ENCODE measurements at places on chromosomes 12 and 14.

GRCh38 chr12:83985084-83985483 lies 927.5 kb downstream of the SLC6A15 start:
- no peak for DNase-seq

DNA sequence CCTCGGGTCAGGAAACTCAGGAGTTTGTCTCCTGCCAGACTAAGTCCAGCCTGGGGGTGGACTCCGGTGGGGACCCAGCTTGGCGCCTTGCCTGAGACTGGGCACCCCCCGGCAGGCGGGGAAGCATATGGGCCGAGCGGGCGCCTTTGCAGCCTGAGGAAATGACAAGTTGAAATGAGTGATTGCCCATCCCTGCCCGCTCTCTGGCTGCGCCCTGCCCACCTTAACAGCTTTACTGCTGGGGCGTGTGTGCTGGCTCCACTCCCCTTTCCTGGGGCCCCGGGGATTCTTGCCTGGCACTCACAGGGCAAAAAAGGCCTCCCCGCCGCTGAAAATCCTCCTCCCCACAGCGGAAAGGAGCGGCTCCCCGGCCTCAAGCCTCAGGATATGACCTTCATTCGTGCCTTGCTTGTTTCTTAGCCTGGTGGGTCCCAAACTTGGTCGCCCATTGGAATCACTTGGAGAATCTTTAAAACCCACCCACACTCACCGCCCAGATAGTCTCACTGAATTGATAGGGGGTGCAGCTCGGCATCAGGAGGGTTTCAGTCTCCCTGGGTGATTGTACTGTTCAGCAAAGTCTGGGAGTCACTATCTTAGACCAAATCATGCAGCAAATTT lies 1.5 kb downstream of the RFLNA start:
- peak; percentile 29 for DNase-seq

- peak; percentile 93 for DNase-seq
Observed at GRCh38 chr12:71947645-71948105, 9.0 kb downstream of the TPH2 start.

DNA sequence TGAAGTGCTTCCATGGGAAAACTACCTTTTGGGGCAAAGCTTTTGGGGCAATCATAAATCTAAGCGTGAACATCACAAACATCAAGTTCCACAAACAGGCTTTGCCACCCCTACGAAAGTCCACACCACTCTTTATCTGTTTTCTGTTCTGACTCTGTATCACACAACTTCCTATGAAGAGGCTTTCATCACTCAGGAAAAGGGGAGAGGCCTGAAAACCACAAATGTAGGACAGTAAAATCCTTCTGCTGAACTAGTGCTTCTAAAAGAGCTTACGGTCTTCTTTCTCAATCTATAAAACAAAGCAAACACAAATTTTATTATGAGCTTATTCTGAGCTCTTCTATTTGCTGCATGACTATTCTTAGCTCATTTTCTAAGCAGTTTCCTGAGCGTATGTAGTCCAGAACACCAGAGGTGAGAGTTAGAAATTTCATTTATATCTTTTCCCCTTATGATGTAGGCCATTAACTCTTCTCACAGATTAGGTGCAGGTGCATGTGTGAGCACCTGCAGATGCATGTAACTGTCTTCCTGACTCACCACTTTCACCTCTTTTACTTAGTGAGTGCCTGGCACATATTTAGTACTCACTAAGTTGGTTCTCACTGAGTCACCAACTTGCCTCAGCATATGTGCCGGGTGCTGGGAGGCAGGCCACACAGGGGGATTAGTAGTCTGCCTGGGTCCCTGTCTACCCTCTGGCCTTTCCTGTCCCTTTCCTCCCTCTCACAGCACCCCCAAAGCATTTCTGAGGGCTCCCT lies 32.9 kb upstream of the SYCP3 start:
- no peak for DNase-seq

DNA sequence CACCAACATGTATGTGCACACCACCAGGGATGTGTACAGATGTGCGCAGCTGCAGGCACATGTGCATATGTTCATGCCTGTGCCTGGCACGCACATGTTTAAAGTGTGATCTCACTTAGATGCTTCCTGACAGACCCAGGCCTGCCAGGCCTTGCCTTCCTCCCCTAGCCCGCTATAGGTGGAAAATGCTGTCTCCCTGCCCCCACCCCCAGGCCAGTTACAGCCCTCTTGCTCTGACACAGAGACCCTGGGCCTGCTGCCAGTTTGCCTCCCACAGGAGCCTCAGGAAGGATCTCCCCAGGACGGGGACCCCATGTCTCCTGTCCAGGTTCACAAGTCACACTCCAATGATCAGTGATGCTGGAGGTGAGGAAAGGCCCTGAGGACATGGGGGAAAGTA lies 21.6 kb downstream of the FIGNL2 start:
- DNase-seq, result no peak

GRCh38 chr14:33631021-33631420 lies 319.9 kb downstream of the EGLN3 start:
- DNase-seq, result no peak

DNA sequence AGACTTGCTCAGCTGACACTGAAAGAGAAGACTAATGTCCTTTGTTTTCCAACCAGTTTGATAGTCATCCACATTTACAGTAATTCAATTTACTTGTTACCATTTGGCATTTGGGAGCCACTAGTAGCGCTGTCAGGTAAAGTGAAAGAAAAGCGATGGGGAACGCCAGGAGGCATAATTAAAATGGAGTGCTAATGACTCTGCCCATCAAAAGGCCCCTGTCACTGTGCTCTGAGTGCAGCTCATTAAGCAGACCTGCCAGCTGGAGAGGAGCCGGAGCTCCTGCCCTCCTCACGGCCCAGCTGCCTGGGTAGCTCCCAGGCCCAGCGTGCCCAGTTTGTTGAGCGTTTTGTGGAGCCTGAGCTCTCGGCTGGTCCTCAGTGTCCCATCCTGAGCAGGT lies 463.6 kb upstream of the CCDC196 start:
- peak; percentile 58 for DNase-seq

DNA sequence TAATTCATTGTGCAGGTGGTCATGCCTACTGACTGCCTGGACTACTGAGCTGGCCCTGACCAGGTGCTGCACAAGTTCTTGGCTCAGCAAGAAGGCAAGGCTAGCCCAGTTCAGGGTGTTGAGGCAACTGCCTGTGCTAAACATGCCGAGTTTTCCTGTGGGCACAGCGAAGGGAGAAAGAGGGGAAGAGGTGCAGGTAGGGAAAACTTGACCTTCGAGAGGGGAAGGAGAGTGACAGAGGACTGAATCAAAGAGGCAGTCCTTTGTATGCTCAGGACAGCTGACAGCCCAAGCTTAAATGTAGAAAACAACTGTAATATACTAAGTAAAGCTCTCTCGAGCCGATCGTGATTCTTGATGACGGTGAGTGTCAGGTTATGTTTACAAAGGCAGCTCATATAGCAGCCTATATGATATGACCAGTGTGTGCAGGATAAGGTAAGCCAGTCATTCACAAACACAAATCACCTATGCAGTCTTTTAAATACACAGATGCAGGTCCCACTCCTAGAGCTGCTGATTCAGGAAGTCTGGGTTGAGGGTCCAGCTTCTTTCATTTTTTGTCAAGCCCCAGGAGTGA lies 2.6 kb downstream of the IRAK3 start:
- no peak for DNase-seq

- DNase-seq, result no peak
Observed at GRCh38 chr14:51938821-51939220, 50.5 kb upstream of the RTRAF start.

GRCh38 chr12:109740694-109741245 lies 27.1 kb downstream of the FAM222A start:
- DNase-seq, result no peak

DNA sequence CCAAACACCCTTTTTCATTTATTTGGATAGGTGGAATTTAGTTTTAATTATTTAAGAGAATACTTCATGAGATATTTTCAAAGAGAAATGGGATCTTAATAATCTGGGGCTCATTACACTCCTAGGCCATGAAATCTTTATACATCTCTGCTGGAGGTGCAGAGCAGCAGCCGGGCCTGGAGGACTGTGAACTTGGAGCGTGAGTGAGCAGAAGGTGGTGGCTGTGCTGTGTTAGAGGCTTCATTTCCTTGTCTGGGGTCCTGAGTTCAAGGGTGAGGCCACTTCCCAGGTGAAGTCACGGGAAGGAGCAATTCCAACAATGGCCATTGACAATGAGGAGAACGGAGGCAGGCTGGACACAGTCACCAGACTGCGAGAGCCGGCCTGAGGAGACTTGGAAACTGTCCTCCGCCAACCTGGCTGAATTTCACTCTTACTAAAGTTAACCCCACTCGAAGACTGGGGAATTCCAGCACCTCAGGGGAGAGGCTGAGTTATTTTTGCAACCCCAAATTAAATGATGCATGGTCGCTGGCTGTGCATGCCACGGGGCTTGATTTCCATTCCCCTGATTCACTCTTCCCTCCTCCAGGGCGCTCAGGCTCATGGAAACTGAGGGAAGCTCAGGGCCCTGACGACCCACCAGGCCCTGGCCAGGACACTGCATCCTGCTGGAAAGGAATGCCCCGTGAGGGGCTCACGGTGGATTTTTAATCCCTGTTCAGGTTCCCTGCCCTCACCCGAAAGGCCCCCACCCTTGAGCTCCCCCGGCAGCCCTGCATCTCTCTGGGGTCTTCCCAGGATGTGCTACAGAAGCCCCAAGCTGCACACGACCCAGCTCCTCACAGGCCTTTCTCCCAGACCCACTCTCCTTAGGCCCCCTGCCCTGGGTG lies 22.6 kb upstream of the TRAF3 start:
- DNase-seq, result no peak

DNA sequence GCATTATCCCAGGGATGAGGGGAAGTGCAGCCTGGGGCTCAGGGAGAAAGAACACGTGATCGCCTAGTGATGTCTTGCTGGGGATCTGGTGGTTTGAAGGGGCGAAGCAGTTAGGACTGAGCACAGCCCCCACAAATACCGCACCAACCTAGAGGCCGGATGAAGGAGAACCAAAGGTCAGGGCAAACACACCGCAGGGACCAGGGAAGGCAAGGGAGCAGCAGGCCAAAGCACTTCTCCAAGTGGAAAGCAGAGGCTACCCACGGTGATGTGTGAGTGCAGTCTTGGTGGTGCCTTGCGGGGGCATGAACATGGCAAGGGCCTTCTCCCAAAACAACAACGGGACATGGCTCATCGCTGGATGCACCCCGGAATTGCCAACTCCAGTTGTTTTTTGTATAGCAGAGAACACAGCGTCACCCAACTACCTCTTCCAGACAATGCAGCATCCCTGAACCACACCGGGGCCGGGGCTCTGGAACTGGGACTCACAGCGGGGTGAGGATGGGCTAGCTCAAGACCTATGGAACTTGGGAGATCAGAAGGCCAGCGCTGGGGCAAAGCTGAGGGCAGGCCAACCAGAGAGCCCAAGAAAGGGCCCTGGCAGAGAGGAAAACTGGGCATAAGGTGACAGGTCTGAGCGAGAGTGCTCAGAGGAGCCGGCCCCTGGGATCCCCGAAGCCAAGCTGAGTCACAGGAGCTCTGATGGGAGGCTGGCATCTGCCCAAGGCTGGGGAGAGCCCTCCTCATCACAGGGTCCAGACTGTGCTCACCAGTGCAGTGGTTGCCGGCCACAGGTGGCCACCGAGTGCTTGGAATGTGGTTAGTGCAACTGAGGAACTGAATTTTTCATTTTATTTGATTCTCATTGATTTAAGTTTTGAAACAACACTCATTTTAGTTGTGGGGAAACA lies 11.1 kb downstream of the GALNT16 start:
- no peak for DNase-seq

DNA sequence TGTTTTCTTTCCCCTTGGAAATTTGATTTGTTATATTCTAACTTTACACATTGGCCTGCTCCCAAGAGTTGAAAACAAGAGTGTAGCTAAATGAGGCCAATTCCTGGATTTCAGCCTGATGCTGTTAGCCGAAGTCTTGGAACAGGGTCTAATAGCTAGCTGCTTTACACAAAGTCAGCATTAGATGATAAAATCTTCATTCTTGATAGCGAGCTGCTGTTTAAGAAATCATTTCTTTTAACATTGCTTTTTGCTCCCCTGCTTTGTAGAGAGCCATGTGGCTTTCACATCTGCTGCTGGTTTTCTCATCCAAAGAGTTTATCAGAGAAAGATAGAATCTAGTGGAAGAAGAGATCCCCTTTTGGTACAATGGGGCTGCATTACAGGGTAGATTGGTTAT lies 22.3 kb downstream of the FBXW8 start:
- no peak for DNase-seq

- DNase-seq, result peak; percentile 72
Observed at GRCh38 chr12:116880817-116881324, 370 bp downstream of the HRK start.

- no peak for DNase-seq
Observed at GRCh38 chr12:130839770-130840404, 837 bp upstream of the STX2 start.

GRCh38 chr14:24135834-24136683 lies at the start of gene PSME1:
Gene PSME1 (plus strand): TSS chr14:24136194. CDS start chr14:24136263, 69 bp downstream.
- peak; percentile 88 for DNase-seq

- peak; percentile 68 for DNase-seq
Observed at GRCh38 chr14:71852181-71852580, 80.0 kb upstream of the RGS6 start.

- no peak for DNase-seq
Observed at GRCh38 chr12:74685385-74685784, 147.8 kb downstream of the ATXN7L3B start.

DNA sequence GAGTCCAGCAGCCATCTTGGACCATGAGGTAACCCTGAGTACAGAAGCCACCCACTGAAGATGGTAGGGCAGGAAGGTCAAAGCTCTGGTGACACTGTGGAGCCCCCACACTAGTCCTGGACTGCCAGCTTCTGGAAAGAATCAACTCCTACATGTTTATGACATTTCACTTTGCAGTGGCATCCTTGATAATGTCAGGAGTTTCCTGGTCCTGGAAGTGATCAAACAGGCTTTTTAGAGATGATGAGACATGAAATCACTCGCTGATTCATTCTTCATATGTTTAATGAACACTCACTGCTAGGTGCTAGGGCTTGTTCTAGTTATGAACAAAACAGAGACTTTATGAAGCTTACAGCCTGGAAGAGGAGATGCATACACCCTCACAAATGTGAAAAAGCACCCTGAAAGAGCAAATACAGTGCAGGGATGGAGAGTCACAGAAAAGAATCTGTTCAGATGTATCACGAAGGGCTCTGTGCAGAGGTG lies 15.8 kb upstream of the HNF1A start:
- no peak for DNase-seq

DNA sequence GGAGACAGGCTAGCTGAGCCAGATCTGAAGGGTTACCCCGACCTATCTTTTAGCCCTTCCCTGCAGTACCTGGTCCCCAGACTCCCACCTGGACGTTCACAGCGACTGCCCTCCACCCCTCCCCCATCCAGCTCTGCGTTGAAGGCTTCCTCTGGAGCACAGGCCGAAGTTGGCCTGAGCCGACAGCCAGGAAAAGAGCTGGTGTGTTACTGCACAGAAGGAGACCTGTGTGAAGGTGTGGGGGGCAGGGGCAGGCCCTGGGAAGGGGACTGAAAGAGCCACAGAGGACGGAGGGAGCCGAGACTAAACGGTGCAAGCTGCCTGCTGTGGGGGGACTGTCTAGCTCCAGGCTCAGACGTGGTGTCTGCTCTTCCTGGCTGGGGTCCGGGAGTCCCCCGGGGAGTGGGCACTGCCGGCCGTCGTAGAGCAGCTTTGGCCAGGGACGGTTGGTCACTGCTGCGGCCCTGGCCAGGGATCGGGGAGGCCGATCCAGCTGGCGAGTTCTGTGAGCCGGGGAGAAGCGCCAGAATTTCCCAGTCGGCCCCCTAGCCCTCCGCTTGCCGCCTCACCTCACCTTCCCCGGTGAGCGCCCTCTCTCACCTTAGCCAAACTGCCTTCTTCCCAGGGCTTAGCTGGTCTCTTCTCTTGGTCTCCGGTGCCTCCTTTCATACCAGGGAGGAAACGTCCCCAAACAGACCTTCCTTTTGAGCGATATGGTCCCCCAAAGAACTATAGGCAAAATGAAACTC lies 899 bp upstream of the COL2A1 start:
- DNase-seq, result no peak

- DNase-seq, result no peak
Observed at GRCh38 chr12:104411826-104412641, 44.7 kb upstream of the CHST11 start.

All from NCI-H524 (cell line).